ENCODE measurements at places on chromosomes 6 and 20.

- DNase-seq: no peak
Observed at GRCh38 chr20:61891476-61891875, 174.2 kb downstream of the TAF4 start.

DNA sequence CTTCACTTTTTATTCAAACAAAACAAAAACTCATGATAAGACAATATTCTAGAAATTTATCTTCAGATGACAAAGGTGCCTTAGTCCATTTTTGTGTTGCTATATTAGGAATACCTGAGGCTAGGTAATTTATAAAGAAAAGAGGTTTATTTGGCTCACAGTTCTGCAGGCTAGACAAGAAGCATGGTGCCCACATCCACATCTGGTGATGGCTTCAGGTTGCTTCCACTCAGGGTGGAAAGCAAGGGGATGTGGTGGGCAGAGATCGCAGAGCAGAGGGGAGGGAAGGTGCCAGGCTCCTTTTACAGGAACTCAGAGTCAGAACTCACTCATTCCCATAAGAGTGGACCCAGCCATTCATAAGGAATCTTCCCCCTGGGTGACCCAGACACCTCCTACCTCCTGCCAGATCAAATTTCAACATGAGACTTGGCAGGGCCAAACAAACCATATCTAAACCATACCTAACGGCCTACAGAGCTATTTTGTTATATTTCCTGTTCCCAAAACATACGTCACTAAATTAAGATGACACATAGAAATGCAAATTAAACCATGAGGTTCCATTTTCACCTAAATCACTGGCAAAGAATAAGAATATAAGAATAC is 26.4 kb downstream of the ABHD12 start:
- DNase-seq: no peak

DNA sequence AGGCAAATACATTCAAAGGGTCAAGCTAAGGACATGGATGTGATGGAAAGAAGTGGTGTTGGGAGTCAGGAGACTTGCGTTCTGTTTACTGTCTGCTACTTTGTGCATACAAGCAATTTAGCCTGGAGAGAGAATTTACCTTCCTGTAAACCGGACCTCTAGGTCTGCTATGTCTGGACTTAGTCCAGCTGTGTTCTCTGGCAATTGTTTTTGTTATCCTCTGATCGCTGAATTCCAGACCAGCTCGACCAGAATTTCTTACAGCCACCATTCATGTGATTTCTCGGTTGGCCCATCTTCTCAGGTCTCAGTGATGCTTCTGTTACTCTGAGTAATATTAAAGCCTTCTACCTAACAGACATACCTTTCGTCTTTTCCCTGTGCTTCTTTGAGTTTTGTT is 75.2 kb downstream of the LRRC1 start:
- no peak for DNase-seq

- no peak for DNase-seq
Observed at GRCh38 chr6:36128793-36129192, 1.5 kb upstream of the MAPK13 start.

DNA sequence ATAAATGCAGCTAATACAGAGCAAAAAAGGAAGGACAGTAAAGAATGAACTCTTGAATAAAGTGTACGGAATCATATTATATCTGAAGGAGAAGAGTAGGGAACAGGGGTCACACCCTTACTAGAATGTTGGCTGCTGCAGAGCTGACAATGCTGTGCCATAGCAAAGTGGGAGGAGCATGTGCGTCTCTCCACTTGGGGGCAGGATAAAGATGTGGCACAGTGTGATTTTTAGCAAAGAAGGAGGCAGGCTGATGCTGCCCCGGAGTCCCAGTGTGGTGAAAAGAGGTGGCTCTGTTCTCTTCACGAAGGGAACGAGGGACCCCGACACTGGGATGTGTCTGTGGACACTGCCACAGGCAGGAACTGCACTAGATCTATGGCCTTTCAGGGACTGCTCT is 67.5 kb downstream of the INSM1 start:
- DNase-seq: no peak

GRCh38 chr20:51223183-51223720 is 200.3 kb upstream of the KCNG1 start:
- no peak for DNase-seq

DNA sequence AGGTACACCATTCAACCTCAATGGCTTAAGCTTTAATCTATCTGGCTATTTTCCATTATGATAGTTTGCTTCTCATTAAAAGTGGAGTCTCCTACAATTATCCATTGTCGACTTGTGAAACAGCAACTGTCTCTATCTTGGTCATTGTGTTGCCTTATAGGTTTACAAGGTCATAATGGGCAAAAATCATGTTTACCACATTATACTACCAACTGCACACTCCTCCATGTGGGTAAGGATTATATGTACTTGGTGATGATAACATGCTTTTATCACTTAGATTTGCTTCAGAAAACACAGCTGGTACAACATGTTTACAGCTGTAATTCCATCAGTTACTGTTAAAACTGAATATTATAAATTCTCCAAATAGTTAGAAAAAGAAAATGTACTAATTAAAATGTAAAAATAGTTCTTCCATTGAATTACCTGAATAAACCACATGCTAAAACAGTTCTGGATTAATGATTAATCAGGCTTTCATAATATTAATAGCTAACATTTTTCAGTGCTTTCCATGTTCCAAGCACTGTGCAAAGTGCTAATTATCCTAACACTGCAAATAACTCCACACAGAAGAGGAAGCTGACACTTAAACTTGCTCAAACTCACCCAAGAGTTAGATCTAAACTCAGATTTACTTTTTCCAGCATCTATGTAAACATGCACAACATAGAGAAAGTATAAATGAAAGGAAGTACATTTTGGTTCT is 96.7 kb downstream of the OGFRL1 start:
- no peak for DNase-seq

- no peak for DNase-seq
Observed at GRCh38 chr6:84758486-84758885, 5.9 kb downstream of the TBX18 start.

- DNase-seq: no peak
Observed at GRCh38 chr20:16390991-16391390, 182.3 kb downstream of the KIF16B start.

DNA sequence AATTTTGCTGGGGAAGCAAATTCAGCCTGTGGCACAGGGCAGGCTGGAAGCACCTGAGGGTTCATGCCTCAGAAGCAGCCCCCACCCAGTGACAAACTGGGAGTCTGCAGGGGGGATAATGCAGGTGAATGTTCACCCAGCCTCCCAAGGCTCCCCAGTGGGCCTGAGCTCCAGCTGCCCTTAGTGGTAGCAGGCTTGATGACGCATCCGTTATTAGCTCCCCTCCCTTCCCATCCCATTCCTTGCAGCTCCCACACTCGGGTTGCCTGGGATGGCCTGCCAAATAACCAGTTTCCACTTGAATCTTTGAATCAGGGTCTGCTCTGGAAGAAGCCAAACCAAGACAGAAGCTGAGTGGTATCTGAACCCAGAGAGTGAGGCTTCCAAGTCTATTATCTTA is 15.8 kb downstream of the KCNK15 start:
- no peak for DNase-seq

GRCh38 chr20:22414305-22414742 is 170.0 kb downstream of the FOXA2 start:
- DNase-seq: no peak

- no peak for DNase-seq
Observed at GRCh38 chr20:24647713-24648112, 178.3 kb downstream of the SYNDIG1 start.

DNA sequence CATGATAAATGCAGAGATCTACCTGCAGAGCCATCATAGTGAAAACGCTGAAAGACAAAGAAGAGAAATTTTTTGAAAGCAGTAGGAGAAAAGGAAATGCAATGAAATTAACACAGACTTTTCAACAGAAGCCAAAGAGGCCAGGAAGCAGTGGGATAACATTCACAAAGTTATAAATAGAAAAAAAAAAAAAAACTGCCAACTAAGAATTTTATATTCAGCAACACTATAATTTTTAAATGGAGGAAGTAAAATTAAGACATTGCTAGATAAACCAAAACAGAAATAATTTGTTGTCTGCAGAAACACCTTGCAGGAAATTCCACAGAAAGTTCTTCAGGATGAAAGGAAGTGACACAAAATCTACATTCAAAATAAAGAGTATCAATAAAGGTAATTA is 591.5 kb upstream of the ID4 start:
- DNase-seq: no peak

- no peak for DNase-seq
Observed at GRCh38 chr20:45019762-45020123, 53.4 kb downstream of the STK4 start.

- no peak for DNase-seq
Observed at GRCh38 chr6:70142034-70142433, 160.8 kb downstream of the COL9A1 start.

DNA sequence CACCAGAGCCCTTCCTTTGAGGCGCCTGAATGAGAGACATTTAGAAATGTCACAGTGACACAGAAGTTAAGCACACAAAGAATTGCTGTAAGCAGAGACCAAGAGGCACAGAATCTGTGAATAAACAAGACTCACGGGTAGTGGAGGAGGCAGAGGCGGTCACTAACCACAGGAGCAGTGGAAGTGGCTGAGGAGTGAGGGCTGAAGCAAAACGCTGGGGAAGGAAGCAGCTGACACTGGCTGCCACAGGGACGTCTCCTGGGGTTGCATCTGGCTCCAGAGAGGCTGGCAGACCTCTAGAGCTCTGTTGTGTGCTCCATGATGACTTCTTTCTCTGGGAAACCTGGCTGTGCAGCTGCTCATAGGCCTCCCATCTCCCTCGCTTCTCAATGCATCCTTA is 65.0 kb upstream of the SLC2A12 start:
- peak; percentile 28 for DNase-seq

DNA sequence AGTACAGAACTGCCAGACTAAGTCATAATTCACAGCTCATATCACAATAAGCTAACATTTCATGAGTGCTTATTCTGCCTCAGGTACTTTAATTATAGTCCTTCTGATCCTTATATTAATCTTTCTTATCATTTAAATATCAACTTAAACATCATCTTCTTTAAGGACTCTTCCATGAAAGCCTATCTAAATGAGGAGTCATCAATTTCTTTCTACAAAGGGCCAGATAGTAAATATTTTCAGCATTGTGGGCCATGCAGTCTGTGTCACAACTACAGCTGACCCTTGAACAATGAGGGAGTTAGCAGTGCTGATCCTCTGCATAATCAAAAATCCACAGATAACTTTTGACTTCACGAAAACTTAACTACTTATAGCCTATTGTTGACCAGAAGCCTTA is 306.4 kb downstream of the TSHZ2 start:
- no peak for DNase-seq

DNA sequence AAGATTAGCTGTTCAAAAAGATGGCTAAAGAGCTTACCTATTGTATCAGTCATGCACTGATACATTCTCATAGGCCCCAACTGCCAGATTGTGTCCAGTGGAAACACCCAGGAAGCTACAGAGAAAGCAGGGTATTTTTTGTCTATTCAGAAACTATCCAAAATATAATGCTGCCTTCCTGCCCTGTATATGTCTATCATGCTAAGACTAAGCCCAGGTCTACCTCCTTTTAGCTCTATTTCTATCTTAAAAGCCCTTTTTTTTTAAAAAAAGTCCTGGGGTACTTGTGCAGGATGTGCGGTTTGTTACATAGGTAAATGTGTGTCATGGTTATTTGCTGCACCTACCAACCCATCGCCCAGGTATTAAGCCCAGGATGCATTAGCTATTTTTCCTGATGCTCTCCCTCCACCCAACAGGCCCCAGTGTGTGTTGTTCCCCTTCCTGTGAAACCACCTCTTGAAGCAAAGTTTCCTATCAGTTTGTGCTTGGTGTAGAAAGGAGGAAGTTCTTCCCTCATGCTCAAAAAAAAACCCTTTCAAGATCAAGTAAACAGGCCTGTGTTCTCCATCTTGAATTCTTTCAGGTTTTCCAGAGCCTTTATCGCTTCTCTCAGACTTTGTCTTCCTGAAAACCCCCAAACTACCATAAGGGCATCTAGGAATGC is 514 bp downstream of the DEFB129 start:
- no peak for DNase-seq

DNA sequence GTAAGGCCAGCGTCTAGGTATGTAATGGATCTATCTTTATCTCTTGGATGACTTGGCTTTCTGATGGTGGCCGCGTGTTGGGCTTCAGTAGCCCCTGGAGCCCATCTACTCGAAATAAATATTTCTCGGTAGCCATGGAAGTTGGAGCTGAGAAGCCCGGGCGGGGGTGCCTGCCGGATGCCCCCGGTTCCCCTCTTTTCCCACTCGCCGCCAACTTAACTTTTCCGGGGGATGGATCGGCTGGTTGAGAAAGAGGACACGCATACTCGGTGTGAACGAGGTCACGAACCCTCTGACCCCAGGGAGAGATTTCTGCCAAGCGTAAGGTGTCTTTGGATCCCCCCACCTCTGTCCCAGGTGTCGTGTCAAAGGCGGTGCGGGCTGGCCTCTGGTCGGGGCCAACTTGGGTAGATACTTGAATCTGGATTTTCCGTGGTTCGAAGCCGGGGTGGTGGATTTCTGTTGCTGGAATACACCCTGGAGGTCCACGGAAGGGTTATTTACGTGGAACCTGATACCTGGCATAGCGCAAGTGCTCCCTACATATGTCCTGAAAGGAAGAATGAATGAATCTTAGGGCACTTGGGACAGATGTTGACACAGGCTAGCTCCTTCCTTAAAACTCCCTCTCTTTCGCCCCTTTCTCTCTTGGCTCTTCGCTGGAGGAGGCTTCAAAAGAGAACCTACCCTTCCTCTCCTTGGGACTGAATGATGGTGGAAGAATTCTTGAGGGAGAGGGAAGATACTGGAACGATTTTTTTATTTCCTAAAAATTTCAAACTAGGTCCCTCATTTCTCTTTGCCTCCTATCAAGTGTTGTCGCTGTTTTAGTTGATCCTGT is 996 bp downstream of the DOK5 start:
- DNase-seq: no peak

GRCh38 chr6:121835662-121836061 is 400.2 kb downstream of the GJA1 start:
- DNase-seq: no peak

GRCh38 chr20:17568972-17569521 is 828 bp upstream of the DSTN start:
- no peak for DNase-seq

DNA sequence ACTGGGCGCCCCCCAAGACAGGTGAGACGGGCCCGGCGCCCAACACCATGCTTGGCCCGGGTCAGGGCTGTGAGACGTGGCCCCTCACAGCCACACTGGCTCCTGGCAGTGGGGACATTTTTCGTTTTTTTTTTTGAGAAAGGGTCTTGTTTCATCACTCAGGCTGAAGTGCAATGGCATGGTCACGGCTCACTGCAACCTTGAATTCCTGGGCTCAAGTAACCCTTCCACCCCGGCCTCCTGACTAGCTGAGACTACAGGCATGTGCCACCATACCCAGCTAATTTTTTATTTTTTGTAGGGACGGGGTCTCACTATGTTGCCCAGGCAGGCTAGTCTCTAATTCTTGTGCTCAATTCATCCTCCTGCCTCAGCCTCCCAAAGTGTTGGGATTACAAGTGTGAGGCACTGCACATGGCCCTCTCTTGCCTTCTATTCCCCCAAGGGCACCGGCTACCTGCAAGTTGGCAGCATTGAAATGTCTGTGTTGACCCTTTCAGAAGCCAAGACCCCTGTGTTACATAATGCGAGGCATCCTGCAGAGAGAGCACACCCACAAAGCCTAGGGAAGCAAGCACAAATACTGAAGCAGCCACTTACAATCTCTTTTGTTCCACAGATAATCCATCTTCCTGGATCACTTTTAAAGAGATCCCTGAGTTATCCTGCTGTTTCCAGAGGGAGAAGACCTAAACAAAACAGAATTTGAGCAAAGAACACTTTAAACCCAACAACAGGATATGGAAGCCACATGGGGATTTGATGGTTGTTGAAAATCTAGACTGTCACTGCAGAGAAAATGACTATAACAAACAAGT is 57.5 kb upstream of the SLC4A11 start:
- no peak for DNase-seq

All from KG1 (cell line).